ENCODE measurements at places on chromosomes 3 and 15. TPM values are rescaled to one million over a fixed set of nuclear protein-coding genes. Genes with fewer than 3 reads are reported as not detected.
A peak's percentile ranks its signal among the peaks of the same experiment; 100 is the strongest.

The RTP3 gene
- not detected for total RNA-seq

The LNP1 gene
- 4.3 TPM for total RNA-seq

The NR2E3 gene
- 1.2 TPM for total RNA-seq

The PLCB2 gene
- total RNA-seq, result 11.5 TPM

The PLSCR4 gene
- total RNA-seq, result 10.4 TPM

The CCR8 gene
- total RNA-seq, result not detected

The SLC9A9 gene
- total RNA-seq, result 2.7 TPM

The MCTP2 gene
- total RNA-seq, result 13.3 TPM

DNA sequence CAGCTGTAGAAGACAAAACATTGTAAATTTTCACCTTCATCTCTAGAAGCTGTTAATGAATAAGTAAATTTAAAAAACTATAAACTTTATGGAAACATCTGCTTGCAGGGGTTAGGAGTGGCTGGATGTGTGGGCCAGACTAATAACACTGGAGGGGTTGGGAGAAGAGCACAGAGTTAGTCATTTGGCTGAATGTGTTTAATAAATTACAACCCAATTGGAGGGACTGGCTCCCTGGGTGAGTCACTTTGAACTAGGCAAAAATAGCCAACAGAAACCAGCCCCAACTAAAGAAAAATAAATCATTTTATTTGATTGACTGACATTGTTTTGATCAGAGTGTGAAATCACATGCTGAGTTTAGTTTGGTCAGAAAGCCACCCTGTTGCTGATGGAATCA lies 21.8 kb downstream of the DGKG start:
- peaks cover 57% of the 10 kb centered on the region for H3K27me3 ChIP-seq
- H3K4me1 ChIP-seq, result no peaks in the 10 kb centered on the region
- no peak for DNase-seq

DNA sequence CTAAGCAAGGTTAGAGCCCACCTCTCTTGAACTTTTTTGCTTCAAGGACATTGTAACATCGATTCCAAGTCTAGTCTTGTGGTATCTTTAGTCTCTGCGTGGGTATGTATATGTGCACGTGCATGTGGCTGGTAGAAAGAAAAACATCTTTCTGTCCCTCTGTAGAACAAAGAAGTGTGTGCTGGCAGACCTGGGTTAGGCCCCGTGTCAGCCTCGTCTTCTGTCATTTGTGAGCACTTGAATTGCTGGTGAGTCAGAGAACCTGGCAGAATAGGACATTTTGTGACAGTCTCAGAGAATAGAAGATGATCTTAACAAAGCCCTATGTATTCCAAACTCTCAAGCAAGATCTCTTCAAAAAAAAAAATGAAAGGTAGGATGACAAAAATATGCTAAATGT lies 102.2 kb upstream of the ATP10A start:
- no peak overlapping the region for H3K27ac ChIP-seq
- DNase-seq, result no peak
- no peaks in the 10 kb centered on the region for H3K36me3 ChIP-seq
- no peaks in the 10 kb centered on the region for H3K27me3 ChIP-seq
- peaks cover 3% of the 10 kb centered on the region for H3K4me1 ChIP-seq
- no peak overlapping the region for H3K4me3 ChIP-seq

DNA sequence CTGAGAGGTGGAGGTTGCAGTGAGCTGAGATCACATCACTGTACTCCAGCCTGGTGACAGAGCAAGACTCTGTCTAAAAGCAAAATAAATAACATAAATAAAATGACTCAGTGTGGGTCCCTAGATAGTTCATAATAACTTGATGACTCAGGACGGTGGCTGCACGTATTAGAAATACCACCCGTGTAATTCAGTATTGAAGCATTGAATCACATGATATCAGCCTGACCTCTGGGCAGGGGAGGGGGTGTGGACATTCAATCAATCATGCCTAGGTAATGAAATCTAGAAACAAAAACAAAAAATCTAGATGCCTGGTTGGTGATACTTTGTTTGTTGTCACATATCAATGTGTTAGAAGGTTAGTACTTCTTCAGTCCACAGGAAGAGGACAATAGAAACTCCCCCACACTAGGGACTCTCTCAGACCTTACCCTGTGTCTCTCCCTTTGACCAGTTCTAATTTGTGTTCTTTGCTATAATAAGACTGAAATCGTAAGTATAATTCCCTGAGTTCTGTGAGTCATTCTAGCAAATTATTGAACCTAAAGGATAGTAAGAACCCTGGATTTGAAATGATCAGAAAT lies 177.3 kb downstream of the GAP43 start:
- H3K4me1 ChIP-seq, result peaks cover 5% of the 10 kb centered on the region
- no peaks in the 10 kb centered on the region for H3K36me3 ChIP-seq
- no peak overlapping the region for H3K4me3 ChIP-seq
- H3K27ac ChIP-seq, result no peak overlapping the region
- no peaks in the 10 kb centered on the region for H3K27me3 ChIP-seq
- no peak for DNase-seq

DNA sequence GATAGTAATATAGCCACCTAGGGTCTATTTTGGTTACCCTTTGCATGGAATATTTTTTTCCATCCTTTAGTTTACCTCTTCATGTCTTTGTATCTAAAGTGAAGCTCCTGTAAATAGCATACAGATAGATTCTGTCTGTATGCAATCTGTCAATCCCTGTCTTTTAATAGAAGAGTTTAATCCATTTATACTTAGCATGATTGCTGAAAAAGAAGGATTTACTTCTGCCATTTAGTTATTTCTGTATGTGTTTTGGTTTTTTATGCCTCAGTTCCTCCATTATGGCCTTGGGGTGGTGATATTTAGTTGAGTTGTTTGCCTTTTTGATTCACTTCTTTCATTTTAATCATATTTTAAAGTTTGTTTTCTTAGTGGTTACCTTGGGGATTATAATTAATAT lies 29.0 kb downstream of the PCCB start:
- no peaks in the 10 kb centered on the region for H3K27me3 ChIP-seq
- DNase-seq, result no peak
- no peak overlapping the region for H3K27ac ChIP-seq
- peaks cover 13% of the 10 kb centered on the region for H3K4me1 ChIP-seq
- H3K36me3 ChIP-seq, result peaks cover 78% of the 10 kb centered on the region

- no peak overlapping the region for H3K27ac ChIP-seq
- peaks cover 2% of the 10 kb centered on the region for H3K27me3 ChIP-seq
- H3K4me3 ChIP-seq, result no peak overlapping the region
- no peak for DNase-seq
- no peaks in the 10 kb centered on the region for H3K4me1 ChIP-seq
Observed at GRCh38 chr15:80026754-80027153, 32.7 kb upstream of the ZFAND6 start.

DNA sequence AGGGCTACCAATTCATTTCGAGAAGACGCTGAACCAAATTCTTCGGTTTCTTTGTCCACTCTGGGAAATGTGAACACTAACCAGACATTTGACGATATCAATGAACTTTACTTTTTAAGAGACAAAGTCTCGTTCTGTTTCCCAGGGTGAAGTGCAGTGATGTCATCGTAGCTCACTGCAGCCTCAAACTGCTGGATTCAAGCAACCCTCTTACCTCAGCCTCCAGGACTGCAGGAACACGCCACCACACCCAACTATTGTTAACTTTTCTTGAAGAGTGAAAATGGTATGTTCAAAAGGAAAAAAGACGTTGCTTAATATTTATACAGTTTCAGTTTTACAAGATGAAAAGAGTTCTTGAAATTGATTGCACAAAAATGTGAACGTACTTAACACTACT lies 30.6 kb downstream of the MB21D2 start:
- DNase-seq, result no peak
- peak overlapping the region; percentile 87 for H3K27ac ChIP-seq
- no peaks in the 10 kb centered on the region for H3K36me3 ChIP-seq
- H3K4me3 ChIP-seq, result no peak overlapping the region
- peaks cover 69% of the 10 kb centered on the region for H3K4me1 ChIP-seq
